Stimulated activated CD8-positive, alpha-beta memory T cell treated with anti-CD3 and anti-CD28 coated beads, Interleukin-15, amount 100 ng/mL, for 24 hours (primary cell): ENCODE measurements at places on chromosomes 5 and 9.

GRCh38 chr5:146213210-146213826, 9.9 kb downstream of the RBM27 start:
- no peak for DNase-seq

- DNase-seq, result no peak
Measured at GRCh38 chr9:102479191-102479590, 515.9 kb upstream of the CYLC2 start.

- no peak for DNase-seq
Measured at GRCh38 chr9:17117372-17117771, 17.5 kb upstream of the CNTLN start.

GRCh38 chr5:1034421-1034905, 25.9 kb downstream of the NKD2 start:
- DNase-seq, result no peak

DNA sequence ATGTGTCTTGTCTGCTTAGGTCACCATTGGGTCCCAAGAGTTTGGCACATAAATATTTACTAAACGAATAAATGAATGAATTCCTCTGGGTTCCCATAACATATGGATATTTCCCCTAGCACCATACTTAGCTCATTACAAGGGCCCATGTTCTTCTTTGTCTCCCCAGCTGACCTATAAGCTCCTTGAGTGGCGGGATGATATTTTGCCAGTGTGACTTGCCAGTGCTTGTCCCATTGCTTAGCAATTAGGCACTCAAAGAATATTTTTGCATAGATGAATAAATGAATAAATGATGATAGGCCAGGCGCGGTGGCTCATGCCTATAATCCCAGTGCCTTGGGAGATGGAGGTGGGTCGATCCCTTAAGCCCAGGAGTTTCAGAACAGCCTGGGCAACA, 16.9 kb upstream of the CTNNA1 start:
- no peak for DNase-seq

- no peak for DNase-seq
Measured at GRCh38 chr9:91207729-91208418, 153.8 kb downstream of the AUH start.

- DNase-seq, result no peak
Measured at GRCh38 chr5:38660194-38660668, 103.8 kb upstream of the LIFR start.

DNA sequence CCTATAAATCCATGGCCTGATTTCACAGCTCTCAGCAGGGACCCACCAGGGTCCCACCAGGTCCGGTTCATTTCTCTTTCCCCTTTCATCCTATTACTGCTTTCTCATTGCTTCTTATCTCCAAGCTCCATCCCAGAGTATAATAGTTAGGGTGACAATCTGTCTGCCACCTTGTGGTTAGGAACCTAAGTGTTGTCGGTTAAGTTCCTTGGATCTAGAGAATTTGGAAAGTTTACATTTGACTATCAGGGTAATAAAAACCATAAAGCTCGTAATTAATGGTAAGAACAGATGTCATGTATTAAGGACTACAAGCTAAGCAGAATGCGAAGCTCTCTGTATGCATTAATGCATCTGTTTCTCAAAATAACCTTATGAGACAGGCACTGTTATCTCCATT, 259.1 kb downstream of the SH3GL2 start:
- no peak for DNase-seq
